ENCODE measurements at places on chromosomes 6 and 20.
A peak's percentile ranks its signal among the peaks of the same experiment; 100 is the strongest.

GRCh38 chr6:103193413-103193812 is 1666.3 kb downstream of the HACE1 start:
- DNase-seq: no peak

- DNase-seq: no peak
These were observed 58.8 kb downstream of the MKKS start for GRCh38 chr20:10375191-10375590.

- no peak for DNase-seq
These were observed 183.9 kb upstream of the MAP3K7 start for GRCh38 chr6:90770778-90771177.

- DNase-seq: peak; percentile 74
These were observed 284.6 kb downstream of the CDC5L start for GRCh38 chr6:44672086-44672485.

GRCh38 chr6:105483492-105483891 is 80.6 kb upstream of the PREP start:
- peak; percentile 42 for DNase-seq

DNA sequence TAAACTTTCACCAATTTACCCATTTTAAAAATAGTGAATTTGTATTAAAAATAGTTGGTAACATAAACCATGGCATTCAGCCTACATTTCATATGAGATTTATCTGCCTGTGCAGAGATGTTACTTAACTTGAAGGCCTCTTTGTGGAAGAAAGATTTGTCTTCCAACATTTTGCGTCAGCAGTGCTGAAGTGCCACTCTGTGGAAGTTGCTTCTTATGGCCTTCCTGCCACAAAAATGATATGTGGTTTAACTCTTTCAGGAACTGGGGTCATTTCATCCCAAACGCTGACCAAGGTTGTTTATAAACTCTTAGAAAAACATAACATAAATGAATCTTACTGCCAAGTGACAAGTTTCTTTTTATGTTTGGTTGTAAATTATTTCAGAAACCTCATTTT is 246.8 kb downstream of the ARID1B start:
- peak; percentile 20 for DNase-seq

- no peak for DNase-seq
These were observed 118.1 kb downstream of the IRF4 start for GRCh38 chr6:509676-510075.

- DNase-seq: no peak
These were observed 73.4 kb downstream of the REPS1 start for GRCh38 chr6:138914701-138915100.

- no peak for DNase-seq
These were observed 85.5 kb downstream of the ARID1B start for GRCh38 chr6:156862711-156863110.

- DNase-seq: no peak
These were observed 573.5 kb downstream of the COL12A1 start for GRCh38 chr6:74632196-74632875.

- DNase-seq: peak; percentile 38
These were observed 55.1 kb downstream of the CDS2 start for GRCh38 chr20:5181958-5182357.

DNA sequence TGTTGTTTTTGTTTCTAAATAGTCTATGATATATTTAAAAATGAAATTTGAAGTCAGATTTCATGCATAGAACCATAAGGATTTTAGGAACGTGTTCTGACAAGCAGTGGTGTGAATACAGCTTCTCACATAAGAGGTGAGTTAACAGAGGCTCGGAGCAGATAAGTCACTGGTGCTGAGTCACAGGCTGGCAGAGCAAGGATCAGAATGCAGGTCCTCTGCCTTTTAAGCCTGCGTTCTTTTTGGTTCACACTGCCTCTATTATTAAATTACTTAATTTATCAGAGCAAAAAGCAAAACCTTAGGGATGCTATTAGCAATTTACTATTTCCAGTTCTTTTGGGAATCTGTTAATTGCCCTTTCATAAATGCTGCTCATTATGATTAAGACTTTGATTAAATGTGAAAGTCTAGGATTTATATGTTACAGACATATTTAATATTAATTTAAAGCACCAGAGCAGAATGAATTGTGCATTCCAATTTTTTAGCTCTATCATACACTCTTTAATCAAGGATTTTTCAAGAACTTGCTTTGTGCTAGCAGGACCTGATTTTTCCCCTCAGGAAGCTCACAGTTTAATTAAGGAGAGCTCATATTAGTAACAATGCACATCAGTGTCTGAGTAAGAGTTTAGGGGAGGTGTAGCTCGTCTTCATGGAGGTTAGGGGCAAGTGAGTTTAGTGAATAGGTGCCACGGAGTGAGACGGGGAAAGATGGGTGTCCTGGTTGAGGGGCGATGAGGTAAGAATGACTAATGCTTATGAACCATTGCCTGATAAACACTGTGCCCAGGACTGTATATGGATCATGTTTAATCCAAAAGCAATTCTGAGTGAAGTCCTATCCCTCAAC is 212.7 kb upstream of the AGPAT4 start:
- DNase-seq: peak; percentile 41

DNA sequence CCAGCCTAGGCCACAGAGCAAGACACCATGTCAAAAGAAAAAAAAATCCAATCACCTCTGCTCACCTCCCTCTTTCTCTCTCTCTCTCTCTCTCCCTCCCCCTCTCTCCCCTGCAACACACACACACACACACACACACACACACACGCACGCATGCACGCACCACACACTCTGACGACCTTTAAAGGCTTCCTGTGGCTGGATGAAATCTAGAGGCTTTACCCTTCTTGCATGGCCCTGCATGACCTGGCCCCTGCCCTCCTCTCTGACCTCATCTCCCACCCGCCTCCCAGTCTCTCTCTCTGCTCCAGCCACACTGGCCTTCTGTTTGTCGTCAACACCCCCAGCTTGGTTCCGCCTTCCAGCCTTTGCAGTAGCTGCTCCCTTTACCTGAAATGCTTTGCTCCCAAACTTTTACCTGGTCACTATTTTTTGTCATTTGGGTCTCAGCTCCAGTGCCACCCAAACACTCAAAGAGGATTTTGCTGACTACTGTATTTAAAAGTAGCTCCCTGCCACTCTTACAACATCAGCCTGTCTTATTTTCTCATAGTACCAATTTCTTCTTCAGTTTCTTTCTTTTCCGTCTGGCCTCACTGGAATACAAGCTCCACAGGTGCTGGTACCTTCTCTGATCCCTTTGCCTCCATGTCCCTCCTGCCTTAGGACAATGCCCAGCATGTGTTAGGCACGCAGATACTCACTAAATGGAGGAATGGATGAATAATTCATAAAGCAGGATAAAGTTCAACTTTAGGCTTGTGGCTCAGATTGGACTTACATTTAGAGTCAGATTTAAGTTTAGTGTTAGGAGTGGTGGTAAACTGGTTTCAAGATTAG is 4.3 kb upstream of the LTA start:
- no peak for DNase-seq

- DNase-seq: no peak
These were observed 17.2 kb upstream of the MYT1 start for GRCh38 chr20:64146936-64147477.

GRCh38 chr6:29014729-29015608 is 9.9 kb upstream of the ZNF311 start:
- peak; percentile 14 for DNase-seq

GRCh38 chr6:41683273-41683522 is 44.9 kb downstream of the MDFI start:
- no peak for DNase-seq

GRCh38 chr6:157825243-157825904 is 2.3 kb downstream of the SNX9 start:
- DNase-seq: peak; percentile 62

DNA sequence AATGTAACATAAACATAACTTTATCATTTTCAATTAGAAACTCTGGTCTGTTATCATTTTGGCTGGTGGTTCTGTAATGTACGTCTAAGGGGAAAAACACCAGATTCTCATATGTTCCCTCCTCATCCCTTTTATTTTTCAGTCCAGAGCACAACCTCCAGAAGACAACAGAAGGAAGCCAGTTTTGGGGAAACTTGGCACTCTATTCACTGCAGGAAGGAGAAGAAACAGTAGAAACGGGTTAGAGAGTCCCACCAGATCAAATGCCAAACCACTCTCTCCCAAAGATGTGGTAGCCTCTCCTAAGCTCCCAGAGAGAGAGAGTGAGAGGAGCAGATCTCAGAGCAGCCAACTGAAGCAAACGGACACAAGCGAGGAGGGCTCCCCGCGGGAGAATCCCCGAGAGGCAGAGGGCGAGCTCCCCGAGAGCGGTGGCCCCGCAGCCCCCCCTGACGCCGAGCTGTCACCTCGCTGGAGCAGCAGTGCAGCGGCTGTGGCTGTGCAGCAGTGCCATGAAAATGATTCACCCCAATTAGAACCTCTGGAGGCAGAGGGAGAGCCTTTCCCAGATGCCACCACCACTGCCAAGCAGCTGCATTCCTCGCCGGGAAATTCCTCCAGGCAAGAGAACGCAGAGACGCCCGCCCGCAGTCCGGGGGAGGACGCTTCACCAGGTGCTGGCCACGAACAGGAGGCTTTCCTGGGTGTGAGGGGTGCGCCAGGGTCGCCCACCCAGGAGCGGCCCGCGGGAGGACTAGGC is 117.8 kb downstream of the RTN4IP1 start:
- DNase-seq: peak; percentile 59

GRCh38 chr6:125678601-125679000 is 70.8 kb upstream of the HEY2 start:
- no peak for DNase-seq

DNA sequence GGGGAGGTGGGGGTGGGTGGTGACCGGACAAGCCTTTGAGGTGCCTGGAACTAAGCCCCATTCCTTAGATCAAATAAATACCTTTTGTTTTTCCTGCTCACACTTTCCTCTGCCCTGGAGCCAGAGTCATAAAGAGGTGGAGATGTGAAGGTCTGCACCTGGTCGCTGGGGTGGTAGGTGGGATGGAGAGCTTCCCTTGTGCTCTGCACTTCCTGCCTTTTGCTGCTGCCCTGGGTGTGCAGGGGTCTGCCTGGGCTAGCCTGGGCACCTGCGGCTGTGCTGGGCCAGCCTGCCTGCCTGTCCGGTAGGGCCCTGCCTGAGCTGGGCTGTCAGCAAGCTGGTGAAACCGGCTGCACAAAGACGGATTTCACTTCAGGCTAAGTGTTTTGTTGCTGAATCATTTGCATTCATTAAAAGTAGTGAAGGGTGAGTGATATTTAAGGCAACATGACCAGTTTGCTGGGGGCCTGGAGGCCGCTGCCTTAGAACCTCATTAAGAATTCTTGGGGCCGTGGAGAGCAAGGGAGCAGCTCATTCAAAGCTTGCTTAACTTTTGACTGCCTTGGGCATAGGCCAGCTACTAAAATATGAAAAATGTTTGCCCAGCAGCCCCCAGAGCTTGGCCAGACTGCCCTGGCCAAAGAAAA is 20.5 kb downstream of the PTK7 start:
- peak; percentile 89 for DNase-seq

DNA sequence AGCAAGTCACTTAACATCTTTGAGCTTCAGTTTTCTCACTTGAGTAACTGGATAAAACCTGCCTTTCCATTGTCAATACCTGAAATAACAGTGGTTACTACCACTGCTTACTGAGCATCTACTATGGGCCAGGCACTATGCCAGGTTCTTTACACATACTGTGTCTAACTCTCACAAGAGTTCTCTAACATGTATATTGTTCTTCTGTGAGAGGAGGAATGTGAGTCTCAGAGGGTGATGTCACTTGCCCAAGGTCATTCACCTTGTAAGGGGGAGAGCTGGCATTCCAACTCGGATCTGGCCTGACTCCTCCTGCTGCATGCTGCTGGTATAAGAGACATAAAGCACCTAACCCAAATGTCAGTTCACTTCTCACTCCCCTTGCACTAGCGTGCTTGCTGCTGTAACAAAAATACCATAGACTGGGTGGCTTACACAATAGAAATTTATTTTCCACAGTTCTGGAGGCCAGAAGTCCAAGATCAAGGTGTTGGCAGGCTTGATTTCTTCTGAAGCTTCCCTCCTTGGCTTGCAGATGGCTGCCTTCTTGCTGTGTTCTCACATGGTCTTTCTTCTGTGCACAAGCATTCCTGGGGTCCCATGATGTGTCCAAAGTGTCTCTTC is 21.9 kb upstream of the SGK2 start:
- no peak for DNase-seq

- DNase-seq: no peak
These were observed 311.1 kb upstream of the RNF24 start for GRCh38 chr20:4326195-4327065.

GRCh38 chr20:11431621-11432020 is 486.1 kb upstream of the BTBD3 start:
- DNase-seq: peak; percentile 44

GRCh38 chr6:43579171-43579570 is 3.2 kb downstream of the POLH start:
- peak; percentile 10 for DNase-seq

DNA sequence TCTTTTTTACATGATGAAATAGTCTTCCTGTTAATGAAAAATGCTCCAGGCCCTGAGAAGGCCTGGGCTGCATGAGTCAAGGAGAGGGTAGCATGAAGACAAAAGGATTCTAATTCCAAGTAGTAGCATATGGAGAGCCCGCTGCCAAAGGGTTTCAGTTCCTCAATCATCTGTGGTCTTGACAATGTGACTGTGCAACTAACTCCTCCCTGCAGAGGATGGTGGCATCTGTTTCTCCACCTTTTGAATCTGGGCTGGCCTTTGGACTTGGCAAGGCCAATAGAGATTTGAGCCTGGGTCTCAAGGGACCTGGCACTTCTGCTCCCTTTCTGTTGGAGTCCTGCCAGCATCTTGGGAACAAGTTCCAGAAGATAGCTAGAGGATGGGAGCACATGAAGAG is 35.1 kb upstream of the ANKEF1 start:
- peak; percentile 15 for DNase-seq

DNA sequence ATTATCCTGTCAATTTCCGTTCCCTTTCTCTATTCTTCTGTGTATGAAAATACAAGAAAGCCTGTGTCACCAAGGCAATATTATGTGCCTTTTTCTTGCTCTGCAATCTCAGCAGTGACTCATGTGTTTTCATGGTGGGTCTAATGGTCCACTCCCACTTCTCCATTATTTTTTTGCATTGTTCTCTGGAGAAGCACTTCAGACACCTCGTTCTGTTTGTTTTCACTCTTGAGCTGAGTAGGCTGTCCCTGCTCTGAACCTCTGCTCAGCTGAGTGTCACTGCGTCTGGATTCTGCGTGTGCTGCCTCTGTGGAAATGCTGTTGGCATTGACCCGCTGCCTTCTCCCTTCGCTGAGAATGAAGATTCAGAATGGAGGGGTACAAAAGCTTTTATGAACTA is 230.6 kb downstream of the TMEM242 start:
- no peak for DNase-seq

All from fibroblast of skin of abdomen (primary cell).